ENCODE measurements at places on chromosomes 1 and 21.

GRCh38 chr1:160217481-160218051 is 12.4 kb downstream of the PEA15 start:
- DNase-seq: peak; percentile 42

DNA sequence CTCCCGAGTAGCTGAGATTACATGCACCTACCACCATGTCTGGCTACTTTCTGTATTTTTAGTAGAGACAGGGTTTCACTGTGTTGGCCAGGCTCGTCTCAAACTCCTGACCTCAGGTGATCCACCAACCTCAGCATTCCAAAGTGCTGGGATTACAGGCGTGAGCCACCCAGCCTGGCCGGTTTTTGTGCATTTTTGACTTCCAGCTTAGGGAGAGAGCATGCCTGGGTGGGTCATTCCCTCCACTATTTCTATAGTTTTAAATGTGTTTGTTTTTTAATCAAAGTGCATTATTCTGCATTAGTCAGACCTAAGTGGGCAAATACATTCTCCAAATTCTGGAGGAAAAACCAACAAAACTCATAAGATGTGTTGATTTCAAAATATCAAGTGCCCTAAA is 207.4 kb upstream of the NRIP1 start:
- DNase-seq: no peak

DNA sequence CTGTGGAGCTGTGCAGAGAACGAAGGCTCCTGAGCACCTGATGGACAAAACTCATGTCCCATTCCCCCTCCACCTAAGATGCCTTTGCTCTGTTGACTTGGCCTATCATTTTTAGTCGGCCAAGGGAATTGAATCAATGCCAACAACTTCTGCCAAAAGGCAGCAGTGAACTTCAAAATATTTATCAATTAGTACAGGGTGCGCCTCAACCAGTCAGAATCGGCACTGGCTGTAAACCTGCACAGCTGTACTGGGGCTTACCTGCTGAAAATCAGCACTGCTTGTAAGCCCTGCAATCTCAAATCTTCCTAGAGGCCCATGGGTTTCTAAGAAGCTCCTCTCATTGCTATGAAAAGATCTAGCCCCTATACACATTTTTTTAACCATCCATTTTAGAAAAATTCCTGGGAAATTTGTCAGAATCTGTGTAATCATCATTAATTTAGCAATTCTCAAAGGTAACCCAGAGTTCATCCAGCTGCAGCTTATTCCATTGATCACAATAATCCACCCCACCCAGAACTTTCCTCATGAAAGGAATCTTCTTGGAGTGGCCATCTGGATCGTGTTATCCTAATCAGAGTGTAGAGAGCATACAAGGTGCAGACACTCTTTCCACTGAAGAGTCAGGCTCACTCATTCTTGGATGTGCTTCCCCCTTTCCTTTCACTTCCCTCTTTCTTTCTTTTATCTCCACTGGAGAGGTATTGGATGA is 40.2 kb downstream of the ADAMTS1 start:
- no peak for DNase-seq

DNA sequence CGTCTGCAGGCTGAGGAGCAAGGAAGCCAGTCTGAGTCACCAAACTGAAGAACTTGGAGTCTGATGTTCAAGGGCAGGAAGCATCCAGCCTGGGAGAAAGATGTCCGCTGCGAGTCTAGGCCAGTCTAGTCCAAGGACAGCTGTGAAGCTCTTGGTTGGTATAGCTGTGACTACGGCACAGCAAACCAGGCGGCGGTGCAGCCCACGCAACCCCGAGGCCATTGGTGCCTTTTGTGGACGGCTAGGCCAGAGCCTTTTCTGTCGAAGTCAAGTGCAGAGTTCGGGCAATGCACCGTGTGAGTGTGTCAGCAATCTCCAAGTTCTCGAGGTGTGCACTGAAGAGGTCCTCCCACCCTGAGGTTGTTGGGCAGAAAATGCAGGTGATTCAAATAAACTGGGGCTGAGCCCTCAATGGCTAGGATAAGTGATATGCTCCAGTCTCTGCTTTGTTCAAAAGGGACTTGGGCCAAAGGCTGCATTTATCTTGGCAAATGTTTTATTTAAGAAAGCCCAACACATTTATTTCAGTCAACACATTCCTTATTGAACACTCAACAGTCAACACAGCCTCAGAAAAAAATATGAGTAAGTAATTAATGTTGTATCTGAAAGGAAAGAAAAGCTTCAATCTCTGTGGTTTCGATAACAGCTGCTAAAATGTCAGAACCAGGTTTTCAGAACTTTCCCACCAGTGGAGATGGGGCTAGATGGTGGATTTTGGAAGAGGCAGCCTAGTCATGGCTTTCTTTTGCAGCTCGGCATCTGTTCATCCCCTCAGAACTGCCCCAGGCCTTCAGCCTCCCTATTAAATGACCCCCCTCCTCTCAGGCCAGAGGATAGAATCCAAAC is 78.1 kb upstream of the COX20 start:
- no peak for DNase-seq

GRCh38 chr1:21188235-21188634 is 11.5 kb upstream of the EIF4G3 start:
- no peak for DNase-seq

DNA sequence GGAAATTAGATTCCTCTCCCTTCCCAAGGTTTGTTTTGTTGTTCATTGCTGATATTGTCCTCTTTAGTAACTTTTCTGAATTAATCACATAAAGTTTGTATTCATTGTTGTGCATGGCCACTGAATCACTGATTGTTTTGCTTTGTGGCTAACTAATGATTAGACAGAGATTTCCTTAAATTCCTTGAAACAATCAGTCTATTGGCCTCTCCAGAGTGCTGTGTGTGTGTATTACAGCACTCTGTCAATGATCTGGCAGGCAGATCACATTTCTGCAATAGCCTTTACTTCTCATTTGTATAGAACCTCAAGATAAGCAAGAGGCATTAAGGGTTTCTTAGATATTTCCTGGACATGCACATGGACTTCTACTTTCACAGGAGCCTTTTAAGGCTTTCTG is 78.6 kb downstream of the DUSP10 start:
- DNase-seq: no peak

GRCh38 chr1:109910123-109910962 is at the start of gene CSF1:
Gene CSF1, plus strand, starts transcription at chr1:109910849. Its CDS starts 175 bp downstream, at chr1:109911024.
- DNase-seq: peak; percentile 89

GRCh38 chr21:38307771-38308531 is 51.2 kb downstream of the KCNJ15 start:
- DNase-seq: no peak

DNA sequence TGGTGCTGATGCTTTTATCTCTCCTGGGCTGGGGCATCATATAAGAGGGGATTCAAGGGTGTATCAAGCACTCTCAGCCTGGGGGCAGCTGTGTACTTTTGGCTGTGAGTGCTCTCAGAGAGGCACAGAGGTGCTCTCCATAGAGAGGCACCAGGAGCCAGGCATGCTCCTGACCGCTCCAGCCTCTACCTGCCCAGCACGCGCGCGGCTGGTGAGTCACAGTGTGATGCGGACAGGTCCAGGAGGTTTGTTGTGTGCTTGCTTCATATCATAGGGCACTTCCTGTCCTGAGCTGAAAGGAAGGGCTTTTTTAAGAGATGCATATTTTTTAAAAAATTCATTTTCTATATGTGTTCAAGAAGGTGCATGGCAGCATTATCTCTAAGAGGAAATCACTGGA is 93.6 kb upstream of the BCAR3 start:
- DNase-seq: peak; percentile 8

- DNase-seq: no peak
Observed at GRCh38 chr1:237664348-237664747, 226.4 kb downstream of the ZP4 start.

- peak; percentile 39 for DNase-seq
Observed at GRCh38 chr21:33642896-33643657, 776 bp downstream of the ITSN1 start.

DNA sequence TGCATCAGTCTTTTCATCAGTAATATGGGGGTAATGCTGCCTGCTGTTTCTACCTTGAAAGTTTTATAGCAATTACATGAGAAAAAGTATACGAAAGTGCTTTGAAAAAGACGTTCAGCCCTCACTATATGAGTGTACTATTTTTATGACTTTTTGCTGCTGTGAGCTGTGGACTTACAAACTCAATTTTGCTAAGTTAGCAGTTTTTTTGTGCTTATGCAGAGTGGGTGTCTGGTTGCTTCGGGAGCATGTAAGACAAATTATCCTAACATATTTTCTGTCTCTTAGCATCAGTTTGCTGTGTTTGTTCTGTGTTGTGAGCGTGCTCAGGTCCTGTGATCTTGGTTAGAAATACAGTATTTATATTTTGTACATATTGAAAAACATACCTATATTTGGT is 109.7 kb downstream of the CACNA1E start:
- no peak for DNase-seq

GRCh38 chr1:39499668-39500067 is 8.2 kb downstream of the BMP8A start:
- DNase-seq: no peak

DNA sequence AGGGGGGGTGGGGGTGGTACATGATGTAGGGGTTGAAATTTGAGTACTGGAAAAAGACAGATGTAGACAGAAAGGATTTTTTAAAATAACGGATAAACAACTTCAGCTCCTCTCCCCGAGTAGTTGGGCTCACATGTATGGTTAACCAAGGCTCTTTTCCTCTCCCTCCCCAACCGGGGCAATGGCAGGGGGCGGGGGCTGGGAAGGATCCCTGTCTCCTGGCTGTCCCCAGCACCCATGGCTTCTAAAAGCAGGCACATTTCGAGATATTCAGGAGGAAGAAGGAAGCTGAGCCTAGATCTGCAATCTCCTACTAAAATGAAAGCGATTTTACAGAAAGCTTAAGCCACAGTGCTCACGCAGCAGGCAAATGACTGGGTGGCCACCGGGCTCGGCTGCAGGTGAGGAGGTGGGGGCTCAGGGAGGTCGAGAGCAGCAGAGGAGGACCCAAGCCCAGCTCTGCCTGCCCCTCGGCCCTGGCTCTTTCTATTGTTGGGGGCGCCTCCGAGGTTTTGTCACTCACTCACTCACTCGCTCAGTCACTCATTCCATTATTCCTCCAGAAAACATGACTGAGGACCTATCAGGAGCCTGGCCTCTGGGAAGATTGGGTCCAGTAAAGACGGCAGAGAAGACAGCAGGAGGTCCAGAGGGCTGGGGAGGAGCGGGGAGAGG is 573.3 kb downstream of the PTPRU start:
- DNase-seq: no peak

DNA sequence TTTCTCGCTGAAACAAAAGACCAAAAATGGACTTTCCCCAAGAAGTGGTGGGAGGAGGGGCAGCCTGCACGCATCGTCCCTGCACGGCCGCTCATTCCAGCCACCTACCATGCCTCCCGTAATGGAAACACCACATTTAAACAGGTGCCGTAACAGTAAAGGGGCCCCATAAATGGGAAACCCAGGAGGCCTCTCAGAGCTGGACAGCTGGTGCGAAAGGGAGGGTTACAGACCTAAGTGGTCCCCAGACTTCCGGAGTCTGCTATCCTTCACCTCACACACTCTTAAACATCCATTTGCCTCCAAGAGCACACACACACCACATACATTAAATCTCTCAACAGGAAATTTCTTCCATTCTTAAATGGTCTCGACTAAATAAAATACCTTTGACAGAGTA is 120.7 kb upstream of the SOD1 start:
- DNase-seq: no peak

GRCh38 chr1:213931836-213932235 is 55.9 kb upstream of the PROX1 start:
- no peak for DNase-seq

DNA sequence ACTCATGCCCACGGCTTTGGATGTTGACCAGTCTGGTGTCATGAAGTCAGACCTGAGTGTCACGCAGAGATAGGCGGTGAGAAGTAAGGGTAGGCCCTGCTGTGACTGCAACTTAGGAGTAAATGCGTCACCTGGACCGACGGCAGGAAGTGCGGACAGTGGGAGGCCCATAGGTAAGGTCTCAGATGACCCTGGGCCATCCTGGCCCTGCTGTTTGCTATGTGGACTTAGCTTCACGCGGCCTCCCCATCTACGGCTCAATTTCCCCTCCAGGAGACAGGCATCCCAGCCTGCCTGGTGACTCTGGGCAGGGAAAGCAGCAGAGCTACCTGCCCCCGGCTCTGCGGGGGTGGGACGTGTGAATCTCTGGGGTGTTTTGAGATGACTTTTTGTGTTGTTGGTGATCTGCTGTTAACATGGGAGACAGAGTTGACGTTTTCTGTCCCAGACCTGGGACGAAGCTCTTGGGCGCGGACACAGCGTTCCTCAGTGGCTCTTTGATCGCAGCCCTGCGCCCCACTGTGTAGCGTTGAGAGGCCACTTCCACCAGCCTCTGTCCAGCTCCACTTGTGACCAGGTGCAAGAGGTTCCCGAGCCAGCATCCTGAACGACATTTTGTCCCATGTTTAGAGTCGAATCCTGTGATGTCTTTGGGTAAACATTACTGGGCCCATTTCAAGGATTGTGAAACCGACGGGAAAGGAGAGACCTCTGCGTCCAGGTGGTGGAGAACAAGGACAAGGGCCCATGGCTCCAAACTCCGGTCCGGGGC is 39.9 kb downstream of the CRYAA start:
- no peak for DNase-seq

GRCh38 chr1:45785583-45785982 is 17.8 kb upstream of the MAST2 start:
- no peak for DNase-seq

DNA sequence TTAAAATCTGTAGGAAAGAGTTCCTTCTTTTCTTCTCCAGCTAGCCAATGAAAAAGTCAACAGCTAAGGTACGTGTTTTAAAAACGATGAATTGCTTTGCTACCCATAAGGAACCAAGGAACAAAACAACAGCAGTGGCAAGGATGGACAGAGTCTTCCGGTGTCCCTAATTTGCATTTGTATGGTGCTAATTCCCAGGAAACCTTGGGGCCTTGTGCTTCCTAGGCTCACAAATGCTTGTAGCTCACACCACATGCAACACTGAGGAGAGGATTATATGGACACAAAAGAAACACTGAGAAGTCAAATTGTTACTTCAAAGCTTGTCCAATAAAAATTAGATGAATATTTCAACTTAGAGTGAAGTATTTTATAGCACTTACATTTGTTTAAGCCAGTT is 1.8 kb upstream of the PGBD5 start:
- DNase-seq: no peak

- no peak for DNase-seq
Observed at GRCh38 chr1:202165267-202165941, 5.0 kb upstream of the PTPN7 start.

DNA sequence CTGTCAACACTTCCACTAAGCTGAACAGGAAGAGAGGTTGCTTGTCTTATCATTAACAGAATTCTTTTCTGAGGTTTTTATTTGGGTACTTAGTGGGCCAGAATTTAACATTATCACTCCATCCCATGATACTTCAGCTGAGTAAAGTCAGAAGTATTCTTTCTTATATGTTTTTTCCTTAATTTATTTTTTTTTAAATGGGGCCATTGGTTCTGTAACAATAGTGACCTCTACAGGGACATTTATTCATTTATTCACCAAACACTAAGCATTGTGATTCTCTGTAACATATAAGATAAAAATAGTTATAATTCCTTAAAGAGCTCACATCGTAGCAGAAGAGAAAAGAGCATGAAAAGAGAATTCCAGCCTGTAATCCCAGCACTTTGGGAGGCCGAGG is 9.8 kb downstream of the GREM2 start:
- no peak for DNase-seq

- DNase-seq: no peak
Observed at GRCh38 chr21:38261851-38262250, 5.1 kb downstream of the KCNJ15 start.
